ENCODE measurements at places on chromosomes 7 and 10.

GRCh38 chr7:138527746-138528223 is 67.7 kb downstream of the TRIM24 start:
- no peak for DNase-seq

DNA sequence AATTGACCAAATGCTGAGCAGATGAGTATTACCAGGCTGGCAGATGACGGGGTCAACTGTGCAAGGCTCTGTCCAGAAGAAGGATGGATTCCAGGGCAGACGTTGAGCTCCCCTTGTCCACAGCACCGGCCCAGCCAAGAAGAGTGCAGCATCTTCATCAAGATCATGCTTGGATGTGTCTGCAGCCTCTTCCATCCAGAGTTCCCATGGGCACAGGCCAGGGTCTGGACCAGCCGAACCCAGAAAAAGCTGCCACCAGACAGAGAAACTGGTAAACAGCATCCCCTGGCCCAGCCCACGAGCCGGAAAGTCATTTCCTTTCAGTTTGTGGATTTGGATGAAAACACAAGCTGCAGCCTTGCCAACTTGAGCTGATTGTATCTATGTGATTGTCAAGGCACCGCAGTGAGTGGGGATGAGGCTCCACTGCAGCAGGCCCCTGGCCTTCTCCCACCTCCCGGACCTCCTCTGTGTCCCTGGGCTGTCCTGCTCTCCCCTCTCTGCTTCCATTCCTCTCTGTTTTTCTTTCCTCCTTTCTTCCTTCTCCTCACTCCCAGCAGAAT is 321.8 kb downstream of the TCERG1L start:
- DNase-seq, result no peak

GRCh38 chr7:98329100-98329790 is 47.8 kb downstream of the BRI3 start:
- DNase-seq, result no peak

DNA sequence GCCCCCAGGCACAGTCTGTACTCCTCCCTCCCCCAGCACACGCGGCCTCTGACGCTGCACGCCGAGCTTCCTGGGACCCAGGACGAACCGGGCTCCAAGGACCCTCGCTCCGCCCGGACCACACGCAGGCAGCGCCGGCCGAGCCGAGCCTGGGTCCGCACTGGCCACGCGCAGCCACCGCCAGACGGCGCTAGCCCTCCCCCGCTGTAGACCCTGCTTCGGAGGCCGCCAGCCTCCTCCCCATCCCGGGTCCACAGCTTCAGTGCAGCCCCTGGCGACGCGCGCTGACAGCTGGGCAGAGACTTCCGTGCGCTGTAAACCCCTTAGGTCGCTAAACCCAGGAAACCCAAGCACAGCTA is 936 bp upstream of the TCERG1L start:
- DNase-seq, result no peak

- DNase-seq, result no peak
Observed at GRCh38 chr7:132141109-132141508, 435.2 kb downstream of the PLXNA4 start.

DNA sequence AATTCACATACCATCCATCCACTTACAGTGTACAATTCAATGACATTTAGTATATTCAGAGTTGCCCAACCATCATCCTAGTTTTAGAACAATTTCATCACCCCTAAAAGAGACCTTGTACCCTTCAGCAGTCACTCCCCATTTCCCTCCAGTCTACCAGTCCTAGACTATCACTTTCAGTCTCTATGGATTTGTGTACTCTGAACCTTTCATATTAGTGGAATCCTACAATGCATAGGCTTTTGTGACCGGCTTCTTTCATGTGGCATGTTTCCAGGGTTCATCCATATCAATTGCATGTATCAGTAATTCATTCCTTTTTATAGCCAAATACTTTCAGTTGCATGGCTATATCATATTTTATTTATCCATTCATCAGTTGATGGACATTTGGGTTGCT is 53.5 kb upstream of the SEMA3E start:
- no peak for DNase-seq

GRCh38 chr7:50645186-50645585 is 80.0 kb upstream of the DDC start:
- no peak for DNase-seq

All from natural killer cell treated with Interleukin-12 subunit alpha and Interleukin-12 subunit beta and Interleukin-15 and Interleukin-18, amount 100 ng/mL, for 72 hours (primary cell).